HTR-8/SVneo (cell line): ENCODE measurements at places on chromosomes 6 and 20.
A peak's percentile ranks its signal among the peaks of the same experiment; 100 is the strongest.

DNA sequence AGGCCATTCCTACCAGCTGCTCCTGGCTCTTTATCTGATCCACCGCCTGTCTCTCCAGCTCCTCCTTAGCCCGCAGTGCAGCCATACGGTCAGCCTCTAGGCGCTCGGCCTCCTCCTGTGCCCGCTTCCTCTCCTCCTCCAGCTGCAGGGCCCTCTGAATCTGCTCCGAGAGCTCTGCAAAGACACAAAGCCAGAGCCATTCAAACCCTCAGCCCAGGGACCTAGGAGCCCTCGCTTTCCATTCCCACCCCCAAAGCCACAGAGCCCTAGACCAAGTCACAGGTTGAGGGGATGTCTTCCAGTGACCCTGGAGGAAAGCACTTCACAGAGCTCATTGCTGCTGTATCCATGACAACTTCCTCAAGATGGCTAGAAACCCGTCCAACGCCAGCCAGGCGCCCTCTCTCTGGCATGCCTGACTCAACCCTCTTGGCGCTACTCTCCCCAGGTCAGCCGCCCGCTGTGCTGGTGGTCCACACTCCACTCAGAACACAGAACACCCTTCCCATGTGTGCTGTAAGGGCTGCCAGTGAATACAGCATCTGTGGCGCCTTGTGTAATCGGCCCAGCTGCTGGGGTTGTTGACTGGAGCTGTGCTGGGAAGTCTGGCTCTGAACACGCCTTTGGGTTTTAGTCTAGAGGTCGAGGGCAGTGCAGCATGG, 49.3 kb downstream of the EZR start:
- no peak for DNase-seq

DNA sequence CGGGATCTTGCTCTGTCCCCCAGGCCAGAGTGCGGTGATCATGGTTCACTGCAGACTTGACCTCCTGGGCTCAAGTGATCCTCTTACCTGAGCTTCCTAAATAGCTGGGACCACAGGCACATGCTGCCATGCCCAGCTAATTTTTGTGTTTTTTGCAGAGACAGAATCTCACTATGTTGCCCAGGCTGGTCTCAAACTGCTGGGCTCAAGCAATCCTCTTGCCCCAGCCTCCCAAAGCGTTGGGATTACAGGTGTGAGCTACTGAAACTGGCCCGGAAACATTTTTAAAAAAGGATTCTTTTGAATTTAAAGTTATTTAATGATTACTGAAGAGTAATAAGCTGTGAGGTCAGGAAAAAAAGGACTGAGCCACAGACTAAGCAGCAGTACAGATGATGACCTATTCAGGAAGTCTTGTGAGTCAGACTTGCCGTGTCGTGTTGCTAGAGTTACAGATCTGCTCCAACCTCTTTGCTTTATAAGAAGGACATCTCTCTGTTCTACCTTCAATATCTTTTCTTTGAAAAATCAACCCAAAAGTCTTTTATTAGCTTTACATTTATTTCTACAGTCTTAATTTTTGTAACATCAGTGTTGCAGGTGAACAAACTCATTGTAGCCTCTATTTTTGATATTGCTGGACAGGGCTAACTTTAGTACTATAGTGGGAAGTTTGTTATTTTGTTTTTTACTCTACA, 108.7 kb downstream of the NCOA3 start:
- peak; percentile 90 for DNase-seq

DNA sequence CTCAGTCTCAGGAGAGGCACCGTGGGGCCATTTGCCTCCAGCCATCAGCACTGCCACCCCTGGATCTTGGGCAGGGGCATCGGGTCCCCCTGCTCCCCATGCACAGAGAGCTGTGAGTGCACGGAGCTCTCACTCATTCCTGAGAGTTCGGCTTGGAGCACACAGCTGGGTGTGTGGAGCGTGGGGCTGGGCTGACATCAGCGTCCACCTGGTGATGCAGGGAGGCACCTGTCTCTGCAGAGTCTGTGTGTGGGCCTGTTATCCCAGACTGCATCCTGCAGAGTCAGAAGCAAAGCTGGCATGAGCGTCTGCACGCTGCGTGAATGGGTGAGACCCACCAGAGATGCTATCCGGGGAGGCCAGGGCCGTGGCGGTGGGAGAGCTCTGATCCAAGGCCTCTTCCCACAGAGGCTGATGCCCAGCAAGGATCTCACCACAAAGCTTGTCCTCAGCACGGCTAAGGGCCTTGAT, 248.8 kb upstream of the AFDN start:
- DNase-seq = no peak

DNA sequence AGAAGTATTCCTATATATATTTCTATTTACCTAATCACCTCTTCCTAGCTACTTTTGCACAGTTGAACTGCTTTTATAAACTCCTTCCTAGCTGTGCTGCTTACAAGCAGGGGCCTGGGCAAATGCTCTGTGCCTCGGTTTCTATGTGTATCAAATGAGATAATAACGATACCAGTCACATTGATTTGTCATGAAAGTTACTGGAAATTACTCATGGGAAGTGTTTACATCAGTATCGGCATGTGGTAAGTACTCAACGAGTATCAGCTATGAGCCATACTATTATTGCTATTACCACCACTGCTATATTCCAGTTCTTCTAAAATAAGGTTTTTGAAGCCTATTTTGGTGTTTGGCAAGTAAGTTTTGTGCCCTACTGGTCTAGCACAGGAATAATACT, 4.9 kb downstream of the LAMA4 start:
- DNase-seq = no peak

DNA sequence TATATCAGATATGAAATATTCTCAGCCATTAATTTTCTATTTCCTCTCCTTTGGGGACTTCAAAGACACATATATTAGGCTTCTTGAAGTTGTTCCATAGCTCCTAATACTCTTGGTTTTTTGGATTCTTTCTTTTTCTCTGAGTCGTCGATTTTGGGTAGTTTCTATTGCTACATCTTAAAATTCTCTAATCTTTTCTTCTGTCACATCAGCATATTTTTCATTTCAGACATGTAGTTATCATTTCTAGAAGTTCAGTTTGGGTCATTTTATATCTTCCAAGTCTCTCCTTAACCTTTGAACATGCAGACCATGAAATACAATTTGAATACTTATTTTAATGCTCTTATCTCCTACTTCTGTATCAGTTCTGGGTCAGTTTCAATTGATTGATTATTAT, 38.9 kb upstream of the SCRT2 start:
- no peak for DNase-seq

GRCh38 chr20:53917145-53918019, 153.0 kb downstream of the BCAS1 start:
- no peak for DNase-seq

GRCh38 chr20:41837669-41838224, 219.6 kb upstream of the CHD6 start:
- no peak for DNase-seq

GRCh38 chr6:22821664-22822320, 252.4 kb downstream of the HDGFL1 start:
- no peak for DNase-seq

DNA sequence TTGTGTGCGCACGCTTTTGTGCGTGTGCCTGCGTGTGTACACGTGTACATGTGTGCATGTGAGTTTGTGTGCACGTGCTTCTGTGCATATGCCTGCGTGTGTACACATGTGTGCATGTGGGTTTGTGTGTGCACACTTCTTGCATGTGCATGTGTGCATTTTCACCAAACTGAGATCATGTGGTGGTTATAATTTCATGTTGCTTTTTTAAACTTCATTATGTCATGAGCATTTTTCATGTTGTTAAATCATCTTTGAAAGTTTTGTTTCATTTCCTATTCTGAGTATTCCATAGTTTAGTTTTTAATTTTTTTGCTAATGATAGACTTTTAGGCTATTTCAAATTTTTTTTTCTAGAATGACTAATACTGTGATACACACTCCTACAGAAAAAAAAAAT, 6.4 kb upstream of the CST3 start:
- no peak for DNase-seq

GRCh38 chr6:137272403-137272802, 53.2 kb upstream of the IFNGR1 start:
- no peak for DNase-seq

DNA sequence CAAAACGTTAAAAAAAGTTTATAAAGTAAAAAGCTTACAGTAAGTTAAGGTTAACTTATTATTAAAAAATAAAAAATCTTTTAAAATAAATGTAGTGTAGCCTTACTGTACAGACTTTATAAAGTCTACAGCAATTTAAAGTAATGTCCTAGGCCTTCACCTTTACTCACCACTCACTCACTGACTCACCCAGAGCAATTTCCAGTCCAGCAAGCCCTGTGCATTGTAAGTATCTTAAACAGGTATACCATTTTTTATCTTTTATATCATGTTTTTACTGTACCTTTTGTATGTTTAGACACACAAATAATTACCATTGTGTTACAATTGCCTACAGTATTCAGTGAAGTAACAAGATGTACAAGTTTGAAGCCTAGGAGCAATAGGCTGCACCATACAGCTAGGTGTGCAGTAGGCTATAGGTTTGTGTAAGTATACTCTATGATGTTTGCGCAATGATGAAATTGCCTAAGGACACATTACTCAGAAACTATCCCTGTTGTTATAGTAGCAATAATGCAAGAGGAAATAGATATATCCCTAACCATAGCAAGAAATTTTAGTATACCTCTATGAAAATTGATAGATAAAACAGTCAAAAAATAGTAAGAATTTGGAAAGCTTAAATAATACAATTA, 39.5 kb downstream of the FBXO5 start:
- no peak for DNase-seq

GRCh38 chr6:141729146-141729545, 403.6 kb upstream of the GJE1 start:
- DNase-seq = no peak

- DNase-seq = no peak
These were observed 122.1 kb downstream of the UST start for GRCh38 chr6:148868901-148869300.

DNA sequence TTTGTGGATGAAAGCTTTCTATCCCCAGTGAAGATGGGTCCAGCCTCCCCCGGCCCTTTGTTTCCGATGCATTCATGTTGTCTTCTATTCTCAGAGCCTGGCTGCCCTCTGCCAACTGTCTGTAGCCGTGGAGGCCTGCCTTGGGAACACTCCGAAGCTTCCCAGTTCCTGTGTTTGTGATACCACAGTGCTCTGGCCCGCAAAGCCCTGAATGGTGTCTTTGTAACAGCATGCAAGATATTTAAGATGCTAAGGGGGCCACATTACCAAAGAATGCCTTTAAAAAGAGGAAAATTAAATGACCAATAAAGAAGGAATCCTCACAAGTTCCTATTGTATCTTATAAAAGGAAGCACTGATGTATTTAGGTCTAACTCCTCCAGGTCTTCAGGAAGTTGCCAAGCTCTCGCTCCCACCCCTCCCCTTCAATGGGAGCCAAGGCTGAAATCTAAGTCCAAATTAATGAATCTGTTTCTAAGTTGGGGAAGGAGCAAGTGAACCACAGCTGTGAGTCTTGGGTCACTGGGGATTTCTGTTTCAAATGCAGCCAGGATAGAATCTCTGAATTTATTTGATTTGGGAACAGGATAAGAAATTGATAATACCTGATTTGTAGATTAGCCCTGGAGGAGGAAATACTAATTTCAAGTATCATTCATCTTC, 596.1 kb downstream of the QKI start:
- no peak for DNase-seq

GRCh38 chr6:116215414-116215813, 38.5 kb downstream of the TSPYL4 start:
- DNase-seq = no peak

DNA sequence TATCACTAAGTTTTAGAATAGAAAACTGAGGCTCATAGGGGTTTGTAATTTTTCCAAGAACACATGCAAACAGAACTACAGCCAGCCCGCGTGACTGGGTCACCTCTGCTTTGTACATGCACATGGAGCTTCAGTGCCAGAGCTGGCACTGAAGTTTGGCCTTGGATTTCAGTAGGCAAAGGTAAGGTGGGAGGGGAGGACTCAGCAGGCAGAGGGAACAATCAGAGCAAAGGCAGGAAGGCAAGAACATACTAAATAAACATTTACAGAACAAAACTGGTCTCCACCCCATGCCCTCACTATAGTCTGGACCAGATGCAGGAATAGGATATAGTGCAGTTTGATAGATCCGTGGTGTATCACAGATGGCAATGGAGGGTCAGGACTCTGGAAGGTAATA, 13.6 kb upstream of the ABRACL start:
- no peak for DNase-seq

DNA sequence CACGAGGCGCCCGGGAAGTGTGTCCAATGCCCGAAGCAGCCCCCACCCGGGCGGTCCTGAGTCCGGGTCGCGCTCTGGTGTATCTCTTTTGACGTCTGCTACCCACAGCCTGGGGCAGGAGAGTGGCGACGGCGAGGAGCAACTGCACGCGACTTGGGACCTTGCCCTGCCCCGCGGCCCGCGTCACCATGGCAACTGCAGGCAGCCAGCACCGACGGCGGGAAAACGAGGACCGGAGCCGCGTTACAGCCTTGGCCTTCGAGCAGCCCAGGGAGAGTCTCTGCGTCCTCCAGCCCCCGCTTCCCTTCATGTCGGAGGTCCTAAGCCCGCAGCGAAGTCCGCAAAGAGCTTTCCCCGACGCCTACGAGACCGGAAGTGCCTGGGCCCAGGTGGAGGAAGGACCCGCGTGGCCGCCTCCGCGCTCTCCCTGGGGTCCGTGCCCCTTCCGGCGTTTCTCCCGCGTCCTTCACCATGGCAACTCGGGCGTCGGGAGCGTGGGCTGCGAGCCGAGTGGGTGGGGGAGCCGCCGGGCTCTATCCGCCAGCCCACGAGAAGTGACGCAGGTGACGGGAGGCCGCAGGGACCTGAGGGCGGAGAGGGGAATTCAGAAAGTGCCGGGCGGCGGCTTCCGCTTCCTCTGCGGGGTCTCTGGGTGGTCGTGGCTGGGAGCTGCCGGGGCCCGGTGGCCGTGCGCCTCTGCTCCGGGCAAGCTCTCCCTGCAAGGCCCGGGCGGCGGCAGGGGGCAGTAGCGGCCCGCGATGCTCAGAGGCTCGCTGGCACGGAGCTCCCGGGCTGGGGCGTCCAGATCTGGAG, 88.6 kb upstream of the TGM3 start:
- DNase-seq = peak; percentile 80

DNA sequence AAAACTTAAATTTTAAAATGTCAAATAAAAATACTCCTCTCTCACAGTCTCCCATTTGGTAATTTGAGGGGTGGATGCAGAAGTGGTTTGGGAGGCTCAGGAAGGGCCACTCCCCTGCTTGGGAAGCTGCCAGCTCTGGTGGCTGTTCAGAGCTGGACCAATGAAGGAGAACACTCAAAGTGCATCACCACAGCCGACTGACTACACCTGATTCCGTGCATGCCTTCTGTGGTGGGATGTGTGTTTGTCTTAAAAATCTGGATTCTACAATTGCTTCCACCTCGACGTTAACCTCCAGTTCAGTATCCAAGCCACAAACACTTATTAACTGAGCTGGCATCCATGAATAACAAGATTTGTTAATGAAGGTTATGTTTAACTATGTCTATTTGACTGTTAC, 137.3 kb downstream of the FOXC1 start:
- DNase-seq = no peak

GRCh38 chr6:56746767-56747504, 104.2 kb upstream of the DST start:
- DNase-seq = no peak

GRCh38 chr6:149118737-149119653, 198.5 kb upstream of the TAB2 start:
- no peak for DNase-seq

- DNase-seq = no peak
These were observed 155.3 kb downstream of the PLCB1 start for GRCh38 chr20:8287340-8287739.
